ENCODE measurements at places on chromosomes 7 and 10.
A peak's percentile ranks its signal among the peaks of the same experiment; 100 is the strongest.

GRCh38 chr7:155972247-155972646 lies 160.0 kb upstream of the SHH start:
- DNase-seq = no peak

DNA sequence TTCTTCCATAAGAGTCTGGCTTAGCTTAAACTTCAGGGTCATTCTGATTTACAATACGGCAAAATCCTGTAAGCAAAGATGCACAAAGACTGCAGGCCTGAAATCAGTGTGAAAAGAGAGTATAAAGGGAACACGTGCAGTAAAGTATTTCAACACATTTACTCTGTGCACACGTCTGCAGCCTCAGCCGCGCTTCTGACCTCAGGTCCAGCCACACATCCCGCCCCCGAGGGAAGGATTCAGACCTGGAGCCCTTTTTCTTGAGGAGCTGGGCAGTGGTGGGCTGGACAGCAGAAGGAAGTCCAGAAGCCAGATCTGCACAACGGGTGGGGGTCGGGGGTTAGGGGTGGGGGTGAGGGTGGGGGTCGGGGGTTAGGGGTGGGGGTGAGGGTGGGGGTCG lies 58.9 kb upstream of the FAM20C start:
- DNase-seq = no peak

- DNase-seq = no peak
Measured at GRCh38 chr10:52762088-52762487, 10.5 kb downstream of the MBL2 start.

DNA sequence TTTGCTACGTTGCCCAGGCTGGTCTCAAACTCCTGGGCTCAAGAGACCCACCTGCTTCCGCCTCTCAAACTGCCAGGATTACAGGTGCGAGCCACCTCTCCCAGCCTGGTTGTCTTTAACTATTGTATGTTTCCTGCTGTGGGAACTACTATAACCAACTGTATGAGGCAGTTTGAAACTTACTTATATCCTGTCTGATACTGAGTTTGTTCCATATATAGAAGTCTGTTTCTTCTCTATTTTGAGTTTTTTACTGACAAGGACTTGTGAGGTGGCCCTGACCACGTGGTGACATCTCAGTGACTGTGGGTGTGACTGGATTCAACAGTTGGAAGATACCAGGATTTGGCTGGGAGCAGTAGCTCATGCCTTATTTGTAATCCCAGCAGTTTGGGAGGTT lies 14.2 kb downstream of the FBH1 start:
- DNase-seq = no peak

DNA sequence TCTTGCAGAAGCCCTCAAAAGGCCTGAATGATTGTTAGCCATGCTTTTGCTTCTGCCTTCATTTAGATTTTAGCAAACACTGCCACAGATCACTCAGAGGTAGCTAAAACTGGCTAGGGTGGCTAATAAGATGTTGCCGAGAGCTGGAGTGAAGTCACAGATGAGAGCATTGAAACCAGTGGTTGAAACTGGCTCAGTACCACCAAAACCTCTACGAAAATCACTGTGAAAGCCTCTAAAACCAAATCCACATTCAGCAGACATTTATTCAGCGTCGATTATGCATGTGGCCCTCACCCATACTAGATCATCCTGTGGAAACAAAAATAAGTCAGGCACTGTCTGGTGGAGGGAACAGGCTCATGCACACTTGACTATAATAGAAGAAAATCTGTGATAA lies 50.8 kb downstream of the PIK3CG start:
- DNase-seq = no peak

DNA sequence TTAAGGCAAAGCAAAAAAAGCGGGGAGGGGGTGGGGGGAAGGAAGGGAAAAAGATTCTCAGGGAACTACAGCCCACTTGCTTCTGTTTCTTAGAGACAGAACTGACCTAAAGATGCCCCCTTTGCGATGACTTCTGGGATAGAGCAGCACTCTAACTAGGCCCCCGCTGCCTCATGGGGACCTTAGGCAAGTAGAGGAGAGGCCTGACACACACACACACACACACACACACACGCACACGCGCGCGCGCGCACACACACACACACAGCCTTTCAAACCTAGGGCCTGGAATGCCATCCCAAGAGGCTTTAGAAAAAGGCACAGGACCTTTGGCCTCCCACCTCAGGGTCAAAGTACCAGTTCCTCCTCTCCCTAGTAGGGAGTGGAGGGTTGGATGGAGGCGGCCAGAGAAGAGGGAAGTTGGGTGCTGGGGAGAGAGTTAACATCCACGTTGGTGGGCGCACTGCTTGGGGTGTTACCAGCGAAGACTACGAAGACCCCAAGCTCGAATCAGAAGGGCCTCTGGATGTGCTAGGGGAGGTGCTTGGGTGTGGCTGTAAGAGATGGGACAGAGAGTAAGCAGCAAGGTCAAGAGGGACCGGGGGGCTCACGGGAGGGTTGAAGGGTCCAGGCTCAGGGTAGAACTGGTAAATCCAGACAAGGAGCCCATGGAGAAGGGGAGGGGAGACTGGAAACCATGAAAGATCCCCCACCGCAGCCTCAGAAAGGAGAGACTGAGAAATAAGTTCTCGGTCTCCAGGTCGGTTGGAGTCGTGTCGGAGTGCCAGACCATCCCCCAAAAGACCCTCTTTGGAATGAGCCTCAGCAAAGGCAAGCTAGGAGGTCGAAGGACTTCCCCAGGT lies 1.2 kb upstream of the COL1A2 start:
- peak; percentile 87 for DNase-seq

DNA sequence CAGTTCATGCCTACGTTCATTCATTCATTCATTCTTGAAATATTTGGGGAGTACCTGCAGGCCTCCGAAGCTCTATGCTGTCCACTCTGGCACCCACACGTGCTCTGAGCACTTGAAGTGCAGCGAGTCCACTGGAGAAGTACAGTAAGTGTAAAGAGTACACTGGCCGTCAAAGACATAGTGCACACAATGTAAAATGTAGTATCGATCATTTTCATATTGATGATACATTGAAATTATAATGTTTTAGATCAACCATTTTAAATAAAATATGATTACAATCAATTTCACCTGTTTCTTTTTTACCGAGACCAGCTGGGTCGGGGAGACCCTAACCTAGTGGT lies 37.0 kb upstream of the PURB start:
- DNase-seq = no peak

DNA sequence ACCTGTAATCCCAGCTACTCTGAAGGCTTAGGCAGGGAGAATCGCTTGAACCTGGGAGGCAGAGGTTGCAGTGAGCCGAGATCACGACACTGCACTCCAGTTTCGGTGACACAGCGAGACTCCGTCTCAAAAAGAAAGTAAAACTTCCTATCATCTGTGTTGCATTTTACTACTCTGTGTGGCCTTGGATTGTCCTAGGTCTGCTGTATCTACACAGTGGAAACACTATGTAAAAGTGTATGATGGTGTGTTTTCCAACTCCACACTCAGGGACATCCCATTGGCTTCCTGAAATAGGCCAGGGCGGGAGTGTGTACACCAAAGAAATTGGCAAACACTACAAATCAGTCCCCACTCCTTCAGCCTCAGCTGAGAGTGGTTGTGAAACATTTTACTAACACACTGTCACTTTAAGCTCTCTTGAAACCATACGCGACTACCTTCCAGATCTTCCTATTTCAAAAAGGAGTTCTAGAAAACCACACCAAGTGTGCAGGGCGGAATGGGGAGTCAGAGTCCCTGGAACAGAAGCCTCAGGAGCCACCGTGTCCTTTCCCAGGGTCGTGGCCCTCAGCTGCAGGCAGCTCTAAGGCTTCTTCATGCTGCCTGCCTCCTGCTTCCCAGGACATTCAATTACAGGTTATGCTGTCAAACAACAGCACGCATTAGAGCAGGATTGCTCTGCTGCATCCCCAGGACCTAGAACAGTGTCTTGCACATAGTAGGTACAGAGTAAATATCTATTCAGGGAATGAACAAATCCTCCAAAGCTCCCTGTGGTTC lies 275.4 kb downstream of the PARD3 start:
- DNase-seq = no peak

- DNase-seq = no peak
Measured at GRCh38 chr7:108581655-108582491, 12.2 kb downstream of the DNAJB9 start.

- no peak for DNase-seq
Measured at GRCh38 chr7:140928491-140929309, 4.0 kb upstream of the BRAF start.

DNA sequence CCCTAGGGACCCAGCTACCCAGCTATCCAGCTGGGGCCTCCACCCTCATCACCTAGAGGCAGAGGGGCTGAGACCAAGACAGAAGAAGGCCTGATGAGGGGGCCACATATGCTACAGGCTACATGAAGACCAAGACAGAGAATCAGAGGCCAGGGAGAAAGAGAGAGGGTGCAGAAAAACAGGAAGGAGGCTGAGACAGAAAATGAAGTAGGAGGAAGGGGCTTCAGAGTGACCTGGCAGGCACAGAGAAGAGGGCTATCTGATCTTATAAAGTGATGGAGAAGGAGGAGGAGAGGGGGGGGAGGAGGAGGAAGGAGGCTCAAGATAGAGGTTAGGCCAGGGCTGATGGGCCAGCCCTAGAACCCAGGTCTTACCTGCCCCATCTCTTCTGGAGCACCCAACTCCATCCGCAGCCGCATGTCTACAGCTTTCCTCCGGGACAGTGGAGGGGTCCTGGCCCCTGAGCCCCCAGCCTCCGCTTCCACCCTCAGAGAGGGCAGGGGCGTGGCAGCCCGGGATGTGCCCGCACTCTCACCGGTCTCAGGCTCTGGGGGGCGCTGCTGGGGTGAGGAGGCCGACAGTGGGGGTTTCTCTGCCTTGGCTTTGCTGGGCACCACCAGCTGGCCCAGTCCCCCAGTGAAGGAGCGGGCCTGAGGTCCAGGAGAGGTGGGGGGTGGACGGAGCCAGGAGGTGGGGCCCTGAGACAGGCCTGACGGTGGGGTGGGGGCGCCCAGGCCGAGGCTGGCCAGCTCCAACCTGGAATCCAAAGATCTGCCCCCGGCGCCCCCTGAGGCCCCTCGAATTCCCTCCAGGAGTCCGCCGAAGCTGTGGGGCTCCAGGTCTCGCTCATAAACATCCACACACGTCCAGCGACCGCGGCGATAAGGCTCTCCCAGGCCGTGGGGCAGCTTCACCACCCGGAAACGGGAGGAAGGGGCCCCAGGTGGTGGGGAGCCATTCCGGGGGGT lies 1.8 kb downstream of the TSC22D4 start:
- no peak for DNase-seq

GRCh38 chr10:1056326-1057105 lies at the start of gene WDR37:
Gene WDR37, plus strand, starts transcription at chr10:1056385. Its CDS starts 15,771 bp downstream, at chr10:1072156.
- DNase-seq = peak; percentile 96

- no peak for DNase-seq
Measured at GRCh38 chr7:139068544-139069399, 32.9 kb upstream of the ZC3HAV1L start.

DNA sequence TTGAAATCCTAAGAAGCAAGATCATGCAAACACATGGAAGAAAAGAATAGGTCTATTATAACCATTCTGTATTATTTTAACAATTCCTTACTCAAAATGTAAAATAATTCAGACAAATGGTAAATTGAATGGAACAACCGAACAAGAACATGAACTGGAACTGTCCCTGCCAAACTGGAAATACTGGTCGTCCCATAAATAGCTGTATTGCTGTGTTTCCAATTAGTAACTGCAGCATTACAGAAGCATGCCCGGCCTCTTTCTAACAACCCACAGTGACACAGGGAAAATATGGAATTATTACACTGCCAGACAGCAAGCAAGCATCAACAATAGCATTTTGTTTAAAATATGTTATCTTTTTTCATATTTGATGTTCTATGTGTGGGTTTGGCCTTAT lies 1138.5 kb upstream of the PHF14 start:
- DNase-seq = no peak

GRCh38 chr7:85018498-85018897 lies 168.4 kb downstream of the SEMA3D start:
- no peak for DNase-seq

DNA sequence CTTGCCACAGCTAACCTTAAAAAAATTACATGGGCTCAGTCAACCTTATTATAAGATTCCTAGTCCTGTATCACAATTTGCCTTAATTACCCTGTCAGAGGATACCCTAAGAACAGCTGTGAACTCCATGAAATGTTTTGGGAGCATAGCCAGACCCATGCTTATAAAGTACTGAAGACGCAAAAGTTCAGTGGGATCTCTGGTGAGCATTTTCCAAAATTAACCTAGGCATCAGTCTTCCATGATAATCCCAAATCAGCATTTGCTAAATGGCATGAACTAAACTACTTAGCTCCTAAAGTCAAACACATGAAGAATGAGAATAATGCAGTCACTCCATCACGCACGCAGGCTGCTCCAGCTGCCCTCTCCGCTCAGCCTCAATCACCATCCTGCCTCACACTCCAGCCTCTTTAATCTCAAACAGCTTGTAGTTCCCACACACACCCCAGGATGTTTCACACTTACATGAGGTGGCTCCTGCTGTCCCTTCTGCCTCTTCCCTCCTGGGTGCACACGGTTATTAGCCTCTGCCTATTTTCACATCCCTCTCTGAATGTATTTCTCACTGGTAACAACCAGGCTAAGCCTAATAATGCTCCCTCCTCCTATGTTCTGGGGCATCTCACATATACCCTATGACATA lies 15.3 kb downstream of the IGF2BP3 start:
- DNase-seq = no peak

DNA sequence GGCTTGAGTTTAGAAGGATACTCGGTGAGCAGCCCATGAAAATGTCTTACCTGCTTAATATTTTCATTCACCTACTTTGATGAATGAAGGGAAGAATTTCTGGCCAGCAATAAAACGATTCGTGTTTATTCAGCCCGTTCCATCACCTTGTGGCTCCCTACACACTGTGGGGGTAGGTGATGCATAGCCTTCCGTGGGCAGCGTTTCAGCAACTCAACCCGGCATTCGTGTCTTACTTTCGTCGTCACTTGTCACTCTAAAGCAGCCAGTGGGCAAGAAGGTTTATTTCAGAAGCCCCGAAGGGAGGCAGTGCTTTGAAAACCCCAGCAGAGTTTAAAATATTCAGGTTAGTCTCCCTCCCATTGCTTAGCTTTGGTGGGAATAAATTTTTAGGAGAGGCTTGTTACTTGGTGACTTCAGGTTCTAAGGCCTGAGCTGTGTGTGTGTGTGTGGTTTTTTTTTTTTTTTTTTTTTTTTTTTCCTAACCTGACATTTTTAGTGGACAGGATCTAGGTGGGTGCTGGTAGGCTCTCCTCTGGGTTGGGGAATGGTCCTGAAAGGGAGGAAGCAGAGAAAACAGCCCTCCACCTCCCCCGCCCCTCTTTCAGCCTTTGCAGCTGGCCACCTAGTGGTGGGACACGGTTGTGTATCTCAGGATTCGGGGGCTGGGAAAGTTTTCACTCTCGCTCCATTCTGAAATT lies 1.8 kb downstream of the GRK5 start:
- no peak for DNase-seq

DNA sequence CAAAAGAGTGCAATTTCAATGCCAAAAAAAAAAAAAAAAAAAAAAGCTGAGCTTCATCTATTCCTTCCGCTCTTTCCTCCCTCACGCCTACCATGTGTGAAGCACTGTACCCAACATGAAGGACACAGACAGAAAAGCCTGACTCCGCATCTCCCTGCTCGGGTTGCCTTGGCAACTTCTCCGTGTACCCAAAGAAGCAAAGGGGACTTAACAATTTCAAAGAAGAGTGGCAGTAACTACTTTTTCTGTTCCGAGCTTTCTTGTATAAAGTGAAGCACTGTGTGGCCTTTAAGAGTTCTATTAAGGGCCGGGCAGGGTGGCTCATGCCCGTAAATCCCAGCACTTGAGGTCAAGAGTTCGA lies 177.7 kb downstream of the PRKCQ start:
- no peak for DNase-seq

- peak; percentile 32 for DNase-seq
Measured at GRCh38 chr7:44587843-44588711, 6.0 kb upstream of the TMED4 start.

All from posterior vena cava (tissue), 2 donors.